ENCODE measurements at places on chromosomes 11 and 22.

DNA sequence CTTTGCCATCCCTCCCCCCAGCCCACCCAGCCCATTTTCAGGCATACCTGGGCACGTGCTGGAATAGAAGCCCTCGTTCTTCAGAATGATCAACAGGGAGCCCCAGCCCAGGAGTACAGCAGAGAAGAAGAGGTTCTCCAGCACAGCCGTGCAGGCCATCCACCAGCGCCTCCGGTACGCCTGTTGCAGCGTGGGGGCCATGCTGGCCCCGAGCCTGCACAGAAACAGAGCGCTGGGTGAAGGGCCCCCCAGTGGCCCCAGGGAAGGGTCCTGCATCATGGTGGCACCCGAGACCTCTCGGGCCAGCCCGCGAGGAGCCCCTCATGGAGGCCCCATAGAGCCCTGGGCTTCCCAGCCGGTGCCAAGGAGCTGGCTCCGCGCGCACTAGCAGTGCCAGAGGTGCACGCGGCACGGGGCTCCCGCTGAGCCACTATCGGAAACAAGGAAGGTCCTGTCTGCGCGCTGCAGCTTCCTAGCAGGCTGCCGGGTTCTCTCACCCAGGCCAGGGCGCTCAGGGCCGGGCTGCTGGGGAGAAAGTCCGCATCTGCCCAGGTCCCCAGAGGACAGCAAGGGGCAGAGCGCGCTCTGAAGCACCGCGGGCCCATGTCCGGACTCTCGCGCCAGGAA lies 1.5 kb downstream of the SLC43A1 start:
- no peak for DNase-seq

DNA sequence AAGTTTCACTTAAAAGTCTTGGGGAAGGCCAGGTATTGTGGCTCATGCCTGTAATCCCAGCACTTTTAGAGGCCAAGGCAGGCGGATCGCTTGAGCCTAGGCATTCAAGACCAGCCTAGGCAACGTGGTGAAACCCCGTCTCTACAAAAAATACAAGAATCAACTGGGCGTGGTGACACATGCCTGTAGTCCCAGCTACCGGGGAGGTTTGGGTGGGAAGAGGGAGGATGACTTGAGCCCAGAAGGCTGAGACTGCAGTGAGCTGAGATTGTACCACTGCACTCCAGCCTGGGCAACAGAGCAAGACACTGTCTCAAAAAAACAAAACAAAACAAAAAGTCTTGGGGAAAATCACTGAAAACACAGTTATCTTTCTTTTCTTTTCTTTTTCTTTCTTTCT lies 15.4 kb upstream of the XBP1 start:
- no peak for DNase-seq

- no peak for DNase-seq
Observed at GRCh38 chr22:42284643-42285181, 14.3 kb upstream of the TCF20 start.

GRCh38 chr11:106249617-106250239 lies 172.3 kb downstream of the AASDHPPT start:
- no peak for DNase-seq

GRCh38 chr11:19321351-19321750 lies 80.6 kb upstream of the E2F8 start:
- DNase-seq: no peak

- DNase-seq: no peak
Observed at GRCh38 chr11:11605181-11605580, 16.6 kb downstream of the GALNT18 start.

- no peak for DNase-seq
Observed at GRCh38 chr11:18723991-18724390, 2.0 kb downstream of the IGSF22 start.

DNA sequence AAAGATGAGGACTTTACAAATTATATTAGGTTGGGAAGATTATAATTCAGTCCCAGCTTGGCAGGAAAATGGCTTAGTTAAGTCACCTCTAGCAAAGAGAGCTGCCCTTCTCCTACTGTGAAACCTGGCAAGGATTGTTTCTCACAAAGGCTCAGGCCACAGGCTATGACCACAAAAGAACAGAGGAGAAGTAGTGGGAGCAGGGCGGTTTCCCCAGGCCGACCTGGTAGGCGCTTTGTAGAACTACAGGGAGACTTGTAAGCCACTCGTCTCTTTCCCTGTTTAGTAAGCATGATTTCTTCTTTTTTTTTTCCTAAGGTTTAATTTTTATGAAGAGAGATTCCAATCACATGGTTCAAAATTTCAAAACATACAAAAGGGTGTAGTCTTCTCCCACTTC lies 4.6 kb downstream of the SNAP29 start:
- DNase-seq: no peak

DNA sequence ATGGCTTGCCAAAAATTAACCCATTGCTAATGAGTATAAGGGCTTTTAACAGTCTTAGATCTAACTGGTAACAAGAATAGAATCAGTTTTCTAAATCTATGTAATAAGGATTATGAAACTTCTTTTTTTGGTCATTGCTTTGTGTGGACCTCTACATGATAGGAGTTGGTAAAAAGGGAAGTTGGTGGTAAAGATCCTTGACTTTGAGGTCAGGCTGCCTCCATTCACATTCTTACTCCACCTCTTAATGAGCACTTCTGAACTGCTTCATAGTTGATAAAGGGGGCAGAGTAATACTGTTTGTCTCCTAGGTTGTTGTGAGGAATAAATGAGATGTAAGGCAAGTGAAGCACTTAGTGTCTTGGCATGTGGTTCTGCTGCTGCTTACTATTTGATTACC lies 10.6 kb downstream of the EIF3M start:
- no peak for DNase-seq

DNA sequence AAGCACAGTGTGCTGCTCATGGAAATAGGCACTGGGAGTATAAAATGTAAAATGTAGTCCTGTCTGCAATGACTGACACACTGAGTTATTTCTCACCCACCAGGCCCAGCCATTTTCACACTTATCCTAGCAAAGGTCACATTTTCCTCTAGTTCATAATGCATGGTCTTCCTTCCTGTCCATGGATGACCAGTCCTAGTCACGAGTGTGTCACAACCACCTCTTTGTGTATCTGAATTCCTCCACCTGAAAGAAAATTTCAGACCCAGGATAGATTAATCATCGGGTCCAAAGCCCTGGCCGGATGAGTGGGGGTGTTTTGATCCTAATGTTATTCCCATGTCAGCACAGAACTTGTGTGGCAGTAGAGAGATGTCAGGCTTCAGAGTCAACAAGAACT lies at the start of gene MRGPRX4:
Gene MRGPRX4, plus strand, starts transcription at position 172 of the 400 bp plus-strand sequence. CDS start 420 bp downstream, outside the sequence.
- no peak for DNase-seq

GRCh38 chr11:94941131-94941530 lies 32.2 kb downstream of the CWC15 start:
- no peak for DNase-seq

DNA sequence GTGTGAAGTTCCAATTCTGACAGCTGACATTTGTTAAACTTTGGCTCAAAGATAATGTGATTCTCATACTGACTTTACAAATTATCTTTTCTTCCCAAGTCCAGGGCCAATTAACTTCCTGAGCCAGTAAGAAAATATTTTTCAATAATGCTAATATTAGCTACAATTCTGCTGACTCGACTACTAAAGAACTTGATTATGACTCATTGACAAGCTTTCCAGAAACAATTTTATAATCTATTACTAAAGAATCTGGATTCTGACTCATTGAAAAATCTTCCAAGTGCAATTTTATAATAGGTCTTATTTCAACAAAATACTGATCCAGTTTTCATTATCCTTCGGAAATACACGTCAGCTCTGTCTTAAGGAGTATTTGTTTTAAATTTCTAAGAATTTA lies 12.9 kb upstream of the XKR3 start:
- no peak for DNase-seq

DNA sequence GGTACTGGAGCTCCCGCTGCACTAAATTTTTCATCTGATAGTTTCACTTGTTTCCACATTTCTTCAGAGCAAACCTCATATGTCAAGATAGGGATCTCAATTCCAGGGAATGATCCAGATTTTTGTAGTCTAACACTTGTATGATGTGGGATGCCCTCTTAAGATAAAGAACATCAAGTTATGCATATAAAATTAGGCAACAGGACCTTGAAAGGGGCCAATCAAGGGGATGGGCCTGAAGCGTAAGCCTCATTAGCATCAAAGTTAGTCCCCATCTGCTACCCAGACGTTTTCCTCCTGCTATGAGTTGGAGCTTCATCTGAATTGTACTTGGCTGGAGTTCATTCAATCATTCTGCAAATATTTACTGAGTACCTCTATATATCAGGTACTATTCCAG lies 17.5 kb downstream of the PDGFD start:
- DNase-seq: no peak

DNA sequence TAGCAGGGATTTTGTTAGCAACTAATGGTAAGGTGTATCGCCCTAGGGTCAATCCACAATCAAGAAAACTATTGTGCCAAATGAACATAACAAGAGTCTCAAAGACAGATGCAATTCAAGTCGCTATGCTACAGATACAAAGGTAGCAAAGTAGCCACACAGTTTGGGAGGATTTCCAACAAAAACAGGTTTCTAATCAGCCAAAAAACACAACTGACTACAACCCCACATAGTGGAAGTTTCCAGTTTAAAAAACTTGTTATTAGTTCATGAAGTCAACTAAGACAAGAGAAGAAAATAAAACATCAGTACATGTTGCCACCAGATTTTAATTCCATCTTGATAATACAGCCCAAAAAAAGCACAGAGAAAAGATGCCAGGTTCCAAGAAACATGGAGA lies 38.0 kb downstream of the MYH9 start:
- no peak for DNase-seq

GRCh38 chr11:83441171-83441570 lies 155.0 kb upstream of the CCDC90B start:
- DNase-seq: no peak

DNA sequence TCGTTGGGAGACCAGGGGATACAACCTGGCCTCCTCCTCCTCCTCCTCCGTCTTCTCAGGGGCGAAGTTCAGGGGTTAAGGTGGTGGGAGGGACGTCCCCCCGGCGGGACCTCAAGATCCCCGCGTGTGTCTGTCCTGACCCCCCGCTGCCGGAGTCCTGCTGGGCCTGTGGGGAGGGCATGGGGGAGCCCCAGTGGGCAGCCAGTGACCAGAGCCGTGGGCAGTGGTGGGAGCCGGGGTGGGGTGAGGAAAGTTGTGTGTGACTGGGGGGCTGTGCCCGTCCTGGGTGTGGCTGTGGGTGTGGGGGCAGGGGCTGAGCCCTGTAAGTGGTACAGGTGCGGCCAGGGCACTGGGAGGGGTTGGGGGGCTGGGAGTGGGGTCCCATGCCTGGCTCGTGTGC lies 10.1 kb downstream of the TSPAN4 start:
- DNase-seq: no peak

DNA sequence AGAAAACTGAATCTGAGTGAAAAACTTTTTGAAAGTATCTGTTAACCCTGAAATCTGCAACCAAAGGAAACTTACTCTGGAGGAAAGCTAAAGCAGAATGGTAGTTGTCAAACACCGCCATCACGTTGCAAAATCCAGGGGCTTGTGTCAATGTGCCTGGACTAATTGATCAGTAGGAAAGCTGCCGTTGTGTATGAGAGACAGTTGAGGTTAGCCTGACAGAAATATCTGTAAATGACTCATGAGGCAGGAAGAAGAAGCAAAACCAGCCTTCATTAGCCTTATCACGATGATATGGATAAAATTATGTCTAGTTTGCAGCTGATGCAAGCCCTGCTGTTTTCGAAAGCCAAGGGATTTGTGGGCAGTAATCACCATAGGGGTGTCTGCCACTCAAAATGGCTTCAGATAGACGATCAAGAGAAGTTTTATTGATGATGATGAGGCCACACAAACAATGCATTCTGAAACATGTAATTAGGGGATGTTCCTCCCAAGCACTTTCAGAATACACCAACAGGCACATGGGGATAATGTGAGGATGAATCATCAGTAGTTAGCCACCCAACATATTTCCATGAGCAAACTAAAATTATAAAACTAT lies 8.9 kb downstream of the SCGB1A1 start:
- DNase-seq: no peak

DNA sequence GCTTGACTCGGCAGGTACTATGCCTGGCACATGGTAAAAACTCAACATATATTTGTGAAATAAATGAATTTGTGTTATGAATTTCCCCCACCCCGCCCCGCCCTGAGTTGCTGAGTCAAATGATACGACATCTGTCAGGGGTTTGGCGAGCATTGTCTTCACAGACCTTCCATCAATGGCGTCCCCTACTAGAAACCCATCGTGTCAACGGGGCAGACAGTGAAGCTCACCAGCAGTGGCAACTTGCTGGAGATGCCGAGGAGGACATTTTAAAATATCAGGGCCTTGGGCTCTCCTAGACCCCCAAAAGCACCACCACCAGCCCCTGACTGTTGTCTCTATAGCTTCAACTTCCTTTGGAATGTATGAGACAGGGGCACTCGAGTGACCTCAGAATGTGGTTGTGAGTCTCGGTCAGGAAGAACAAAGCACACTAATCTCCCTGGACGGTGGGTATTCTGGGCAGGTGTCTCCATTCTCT lies 761 bp upstream of the NXF1 start:
- no peak for DNase-seq

DNA sequence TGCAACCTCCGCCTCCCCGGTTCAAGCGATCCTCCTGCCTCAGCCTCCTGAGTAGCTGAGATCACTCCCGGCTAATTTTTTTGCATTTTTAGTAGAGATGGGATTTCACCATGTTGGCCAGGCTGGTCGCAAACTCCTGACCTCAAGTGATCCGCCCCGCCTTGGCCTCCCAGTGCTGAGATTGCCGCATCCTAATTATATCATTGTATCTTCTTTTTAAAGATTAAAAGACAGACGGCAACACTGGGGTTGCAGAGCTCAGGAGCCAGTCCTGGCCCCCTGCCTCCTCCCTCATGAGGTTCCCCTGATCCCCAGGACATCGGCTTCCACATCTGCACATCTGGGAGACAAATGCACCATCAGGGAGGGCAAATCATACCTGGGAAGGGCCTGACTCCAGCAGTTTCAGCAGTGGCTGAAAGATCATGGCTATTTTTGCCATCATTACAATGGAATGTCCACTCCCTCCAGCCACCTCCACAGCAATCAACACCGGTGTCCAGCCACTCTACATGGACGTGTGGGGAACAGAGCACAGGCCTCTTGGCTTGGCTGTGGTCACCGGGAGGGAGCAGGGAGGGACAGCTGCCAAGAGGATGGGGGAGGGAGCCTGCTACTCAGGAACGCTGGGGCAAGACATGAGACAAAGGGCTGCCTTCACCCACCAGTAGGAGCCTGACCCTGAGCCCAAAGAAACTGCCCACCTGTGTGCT lies 9.2 kb upstream of the CELSR1 start:
- no peak for DNase-seq

- no peak for DNase-seq
Observed at GRCh38 chr11:125435461-125436238, 60.4 kb downstream of the FEZ1 start.

- DNase-seq: no peak
Observed at GRCh38 chr11:134864233-134864967, 452.4 kb upstream of the B3GAT1 start.

- DNase-seq: no peak
Observed at GRCh38 chr11:115613004-115613403, 108.8 kb upstream of the CADM1 start.

- no peak for DNase-seq
Observed at GRCh38 chr11:45390407-45390806, 104.3 kb upstream of the SYT13 start.

- peak; percentile 12 for DNase-seq
Observed at GRCh38 chr22:42648368-42649245, 585 bp downstream of the CYB5R3 start.
